ENCODE measurements at places on chromosomes 1 and 21. TPM values are rescaled to one million over a fixed set of nuclear protein-coding genes. Genes with fewer than 3 reads are reported as not detected.

GRCh38 chr1:27136998-27137542 is 17.9 kb downstream of the SLC9A1 start:
- H3K4me1 ChIP-seq, result peaks cover 39% of the 10 kb centered on the region
- H3K36me3 ChIP-seq, result no peaks in the 10 kb centered on the region
- no peak overlapping the region for H3K4me3 ChIP-seq
- no peaks in the 10 kb centered on the region for H3K27me3 ChIP-seq
- H3K27ac ChIP-seq, result peak overlapping the region; percentile 42

GRCh38 chr1:232921381-232921780 is 29.0 kb upstream of the NTPCR start:
- H3K36me3 ChIP-seq, result no peaks in the 10 kb centered on the region
- no peak overlapping the region for H3K4me3 ChIP-seq
- no peak overlapping the region for H3K27ac ChIP-seq
- DNase-seq, result no peak
- no peaks in the 10 kb centered on the region for H3K4me1 ChIP-seq
- H3K27me3 ChIP-seq, result no peaks in the 10 kb centered on the region

- H3K36me3 ChIP-seq, result no peaks in the 10 kb centered on the region
- no peaks in the 10 kb centered on the region for H3K27me3 ChIP-seq
- H3K4me3 ChIP-seq, result no peak overlapping the region
- no peak for DNase-seq
- no peaks in the 10 kb centered on the region for H3K4me1 ChIP-seq
Observed at GRCh38 chr1:82377201-82377884, 576.6 kb downstream of the ADGRL2 start.

- H3K27ac ChIP-seq, result no peak overlapping the region
- DNase-seq, result no peak
- H3K27me3 ChIP-seq, result peaks cover 2% of the 10 kb centered on the region
Observed at GRCh38 chr1:159890390-159890789, 9.6 kb downstream of the CFAP45 start.

DNA sequence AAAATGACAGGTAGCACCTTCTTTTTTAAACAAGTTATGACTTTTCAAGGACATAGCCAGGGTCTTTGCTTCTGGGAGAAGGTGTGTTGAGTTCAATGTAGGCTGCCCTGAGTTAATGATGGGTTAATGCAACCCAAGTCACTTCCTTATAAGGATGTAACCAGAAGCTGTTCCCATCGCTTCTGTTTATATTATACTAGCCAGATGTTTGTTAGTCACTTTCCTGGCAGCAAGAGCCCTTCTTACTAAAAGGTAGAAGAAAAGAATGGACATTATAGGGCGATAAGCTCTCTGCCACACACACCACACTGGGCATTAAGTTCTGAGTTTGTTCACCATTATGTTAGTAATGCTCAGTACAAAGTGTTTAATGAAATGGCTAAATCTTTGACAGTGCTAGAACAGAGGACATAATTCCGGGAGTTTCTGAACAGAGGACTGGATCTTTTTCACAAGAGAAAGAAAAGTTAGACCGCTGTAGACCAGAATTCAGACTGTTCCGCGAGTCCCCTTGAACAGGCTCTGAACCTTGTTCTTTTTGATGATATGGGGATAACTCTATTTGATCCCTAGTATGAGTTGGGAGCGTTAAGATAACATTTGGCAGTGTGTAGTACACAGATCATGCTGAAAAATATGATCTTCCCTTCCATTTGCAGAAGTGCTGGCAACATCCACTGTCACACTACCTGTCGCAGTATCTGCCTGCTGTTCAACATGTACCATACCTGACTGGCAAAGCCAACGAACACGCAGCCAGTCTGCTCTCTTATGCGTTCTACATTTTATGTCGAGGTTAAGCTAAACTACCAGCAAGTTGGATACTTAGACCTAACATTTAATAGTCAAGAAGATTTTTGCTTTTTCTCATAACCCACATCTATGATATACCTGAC is 41.0 kb downstream of the DEGS1 start:
- H3K36me3 ChIP-seq, result peaks cover 14% of the 10 kb centered on the region
- peaks cover 46% of the 10 kb centered on the region for H3K27me3 ChIP-seq
- H3K27ac ChIP-seq, result no peak overlapping the region
- DNase-seq, result no peak
- H3K4me3 ChIP-seq, result no peak overlapping the region

GRCh38 chr1:231411036-231411531 is 11.0 kb downstream of the EGLN1 start:
- no peak overlapping the region for H3K4me3 ChIP-seq
- H3K27ac ChIP-seq, result no peak overlapping the region
- no peaks in the 10 kb centered on the region for H3K36me3 ChIP-seq
- H3K27me3 ChIP-seq, result no peaks in the 10 kb centered on the region
- no peak for DNase-seq
- H3K4me1 ChIP-seq, result no peaks in the 10 kb centered on the region

GRCh38 chr1:84506729-84507453 is 510 bp upstream of the GNG5 start:
- H3K36me3 ChIP-seq, result 0 out of 2 replicates have a peak, but pooled peaks cover 6% of the 10 kb centered on the region
- peak overlapping the region; percentile 100 for H3K4me3 ChIP-seq
- no peaks in the 10 kb centered on the region for H3K27me3 ChIP-seq
- peaks cover 29% of the 10 kb centered on the region for H3K4me1 ChIP-seq

DNA sequence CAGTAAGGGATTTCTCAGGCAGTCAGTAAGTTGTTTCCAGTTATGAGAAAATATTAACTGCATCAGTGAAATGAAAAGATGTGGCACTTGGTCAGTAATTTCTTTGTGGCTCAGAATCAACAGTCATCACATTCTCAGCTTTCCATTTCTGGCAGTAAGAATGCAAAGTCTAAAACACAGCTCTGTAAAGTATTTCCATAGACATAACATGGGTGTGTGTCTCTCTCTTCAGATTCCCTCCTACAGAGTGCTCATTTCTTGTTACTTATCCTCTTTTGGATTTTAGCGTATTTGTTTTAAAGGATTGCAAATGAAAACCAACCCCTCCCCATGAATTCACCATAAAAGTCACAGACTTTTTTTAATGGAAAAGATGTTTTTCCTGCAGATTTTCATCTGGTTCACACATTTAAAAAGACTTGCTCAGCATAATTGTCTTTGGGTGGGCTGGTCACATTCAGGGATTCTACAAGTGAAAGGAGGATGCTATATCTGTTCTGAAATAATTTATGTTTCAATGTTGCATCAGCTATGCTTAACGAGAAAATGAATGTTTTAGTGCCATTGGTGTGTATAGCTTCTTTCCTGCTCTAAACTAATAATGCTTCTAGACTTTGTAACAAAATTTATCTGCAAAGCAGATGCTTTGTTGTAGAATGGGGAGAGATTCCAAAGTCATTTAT is 34.6 kb upstream of the CD55 start:
- no peak overlapping the region for H3K27ac ChIP-seq
- no peak for DNase-seq
- H3K36me3 ChIP-seq, result peaks cover 14% of the 10 kb centered on the region

DNA sequence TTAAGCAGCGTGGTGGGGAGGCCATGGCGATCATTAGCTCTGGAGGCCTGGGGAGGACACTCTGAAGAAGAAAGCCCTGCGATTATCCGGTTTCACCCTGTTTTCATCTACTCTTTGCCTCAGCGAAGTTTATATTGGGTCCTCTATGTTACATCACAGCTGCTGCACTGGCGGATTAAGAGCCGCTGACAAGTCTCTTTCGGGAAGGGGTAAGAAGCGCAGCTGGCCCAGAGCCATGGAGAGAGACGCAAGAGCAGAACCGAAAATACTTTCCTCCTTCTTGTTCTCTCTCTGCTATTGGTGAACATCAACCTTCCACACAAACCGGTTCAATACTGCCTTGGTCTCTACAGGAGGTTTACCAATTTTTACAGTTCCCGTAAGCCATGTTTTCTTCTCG is 291.5 kb downstream of the FAM72C start:
- DNase-seq, result no peak
- no peaks in the 10 kb centered on the region for H3K4me1 ChIP-seq
- H3K4me3 ChIP-seq, result no peak overlapping the region
- H3K27ac ChIP-seq, result no peak overlapping the region
- peaks cover 78% of the 10 kb centered on the region for H3K36me3 ChIP-seq

- no peak overlapping the region for H3K27ac ChIP-seq
- H3K4me1 ChIP-seq, result no peaks in the 10 kb centered on the region
- H3K27me3 ChIP-seq, result no peaks in the 10 kb centered on the region
- no peaks in the 10 kb centered on the region for H3K36me3 ChIP-seq
- H3K4me3 ChIP-seq, result no peak overlapping the region
Observed at GRCh38 chr1:183901748-183902330, 96.9 kb downstream of the RGL1 start.

DNA sequence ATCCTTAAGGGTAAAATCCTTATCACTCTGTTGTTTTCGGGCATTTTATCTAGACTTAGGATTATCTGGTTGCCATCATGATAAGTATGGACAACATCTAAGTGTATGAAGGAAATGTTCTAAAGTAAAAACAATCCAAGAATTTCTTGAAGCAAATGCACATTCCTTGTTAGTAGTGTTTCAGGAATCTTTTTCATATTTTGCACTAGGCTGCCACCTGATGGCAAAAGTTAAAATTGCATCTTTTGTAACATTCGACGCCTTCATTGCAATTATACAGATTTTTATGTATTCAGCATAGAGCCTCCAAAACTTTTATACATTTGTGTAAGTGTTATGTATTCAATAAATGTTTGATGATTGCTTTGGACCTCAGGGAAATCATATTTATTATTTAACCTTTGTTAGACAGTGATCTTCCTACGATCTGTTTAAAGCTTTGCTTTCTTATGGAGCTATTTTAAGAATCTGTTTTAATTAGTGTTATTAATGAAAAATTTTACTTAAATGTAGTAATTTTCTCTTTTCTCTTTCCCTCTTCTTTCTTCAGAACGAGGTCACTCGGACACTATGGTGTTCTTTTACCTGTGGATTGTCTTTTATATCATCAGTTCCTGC is 49.4 kb upstream of the KIAA1614 start:
- H3K27ac ChIP-seq, result no peak overlapping the region
- no peak overlapping the region for H3K4me3 ChIP-seq

- DNase-seq, result no peak
- no peak overlapping the region for H3K4me3 ChIP-seq
- no peaks in the 10 kb centered on the region for H3K27me3 ChIP-seq
- no peaks in the 10 kb centered on the region for H3K4me1 ChIP-seq
Observed at GRCh38 chr1:170044187-170044586, 30.3 kb downstream of the KIFAP3 start.

DNA sequence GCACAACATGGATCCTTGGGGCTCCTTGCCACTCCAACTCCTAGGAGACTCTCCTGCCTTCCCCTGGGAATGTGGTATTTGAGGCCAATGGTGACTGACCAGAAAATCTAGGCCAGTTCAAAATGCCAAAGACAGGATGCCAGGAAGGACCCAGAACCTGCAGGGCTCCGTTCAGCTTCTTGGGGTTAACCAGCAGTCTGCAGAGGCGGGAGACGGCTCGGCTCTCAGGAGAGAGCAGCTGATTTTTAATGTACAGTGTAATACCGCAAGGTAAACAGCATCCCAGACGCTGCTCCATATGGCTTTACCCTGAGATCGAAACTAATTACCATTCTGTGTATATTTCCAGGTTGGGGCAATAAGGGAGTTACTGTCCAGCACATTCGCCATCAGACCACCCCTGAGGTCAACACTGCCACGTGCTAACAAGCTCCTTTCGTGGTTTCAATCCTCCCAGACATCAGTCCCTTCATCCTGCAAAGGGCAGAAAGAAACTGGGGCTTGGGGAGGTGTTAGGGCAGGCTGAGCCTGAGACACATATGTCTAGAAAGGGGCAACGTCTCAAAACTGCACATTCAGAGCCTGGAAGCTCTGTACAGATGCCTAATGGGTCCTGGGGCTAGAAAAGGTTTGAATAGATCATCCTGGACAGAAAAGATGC is 16.7 kb downstream of the ITPKB start:
- H3K36me3 ChIP-seq, result peaks cover 3% of the 10 kb centered on the region
- H3K4me1 ChIP-seq, result peaks cover 46% of the 10 kb centered on the region
- H3K27me3 ChIP-seq, result no peaks in the 10 kb centered on the region
- H3K27ac ChIP-seq, result peak overlapping the region; percentile 65
- no peak overlapping the region for H3K4me3 ChIP-seq

GRCh38 chr1:27912429-27912828 is 22.4 kb upstream of the SMPDL3B start:
- no peak overlapping the region for H3K27ac ChIP-seq
- H3K36me3 ChIP-seq, result peaks cover 42% of the 10 kb centered on the region
- DNase-seq, result no peak
- peak overlapping the region; percentile 29 for H3K4me3 ChIP-seq
- H3K27me3 ChIP-seq, result peaks cover 27% of the 10 kb centered on the region

GRCh38 chr21:29725025-29725736 is 214.6 kb downstream of the GRIK1 start:
- no peak overlapping the region for H3K27ac ChIP-seq
- no peaks in the 10 kb centered on the region for H3K36me3 ChIP-seq
- no peaks in the 10 kb centered on the region for H3K27me3 ChIP-seq

- H3K4me1 ChIP-seq, result no peaks in the 10 kb centered on the region
- peak overlapping the region; percentile 52 for H3K27ac ChIP-seq
- no peaks in the 10 kb centered on the region for H3K27me3 ChIP-seq
- peaks cover 10% of the 10 kb centered on the region for H3K36me3 ChIP-seq
- DNase-seq, result no peak
Observed at GRCh38 chr1:28428012-28428411, 58.5 kb downstream of the PHACTR4 start.

DNA sequence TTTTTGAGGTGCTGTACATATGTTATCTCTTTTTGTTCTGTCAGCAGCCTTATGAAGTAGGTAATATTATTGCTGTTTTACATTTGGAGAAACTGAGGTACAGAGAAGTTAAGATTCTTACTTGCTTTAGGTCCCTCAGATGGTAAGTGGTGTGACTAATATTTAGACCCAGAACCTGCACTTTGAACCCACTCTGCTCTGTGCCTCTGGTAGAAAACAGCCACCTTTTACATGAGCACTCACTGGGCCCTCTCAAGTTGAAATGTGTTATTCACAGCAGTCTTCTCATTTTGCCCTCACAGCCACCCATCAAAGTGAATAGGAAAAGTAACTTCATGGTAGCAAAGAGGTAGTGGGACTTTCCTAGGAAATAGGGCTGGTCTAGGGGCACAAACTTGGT is 4.7 kb downstream of the NSUN4 start:
- peaks cover 12% of the 10 kb centered on the region for H3K4me1 ChIP-seq
- peaks cover 47% of the 10 kb centered on the region for H3K36me3 ChIP-seq
- 0 out of 2 replicates have a peak overlapping the region, but pooled peaks have one; percentile 32 for H3K27ac ChIP-seq
- H3K27me3 ChIP-seq, result no peaks in the 10 kb centered on the region
- no peak for DNase-seq

DNA sequence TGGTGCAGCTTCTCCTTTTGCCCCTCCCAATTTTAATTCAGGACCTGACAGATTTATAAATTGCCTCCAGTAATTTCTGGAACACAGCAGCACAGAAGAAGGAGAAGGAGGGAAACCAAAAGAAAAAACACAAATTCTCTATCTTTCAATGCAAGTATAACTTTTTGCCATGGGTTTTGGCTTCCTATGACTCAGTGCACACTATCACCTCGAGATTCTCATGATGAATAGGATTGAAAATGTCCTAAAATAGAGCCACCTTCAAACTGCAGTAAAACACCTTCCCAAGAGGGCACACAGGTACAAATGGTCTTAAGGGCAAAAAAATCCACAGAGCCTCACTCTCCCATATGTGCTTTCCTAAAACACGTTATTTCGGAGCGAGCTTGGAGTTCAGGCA is 113.6 kb downstream of the HLCS start:
- DNase-seq, result no peak
- no peaks in the 10 kb centered on the region for H3K27me3 ChIP-seq
- no peak overlapping the region for H3K4me3 ChIP-seq
- peaks cover 7% of the 10 kb centered on the region for H3K4me1 ChIP-seq
- no peaks in the 10 kb centered on the region for H3K36me3 ChIP-seq

RNU1-3 gene
- 1,267 TPM for total RNA-seq

PTTG1IP gene
- total RNA-seq, result 112 TPM

C1QTNF12 gene
- total RNA-seq, result 8.5 TPM

PSMG1 gene
- 70.4 TPM for total RNA-seq

ERMAP gene
- 3.1 TPM for total RNA-seq

LCA5L gene
- 0.64 TPM for total RNA-seq

PBX1 gene
- total RNA-seq, result 102 TPM
